NCI-H187 (cell line): ENCODE measurements at places on chromosomes 3 and 15.

DNA sequence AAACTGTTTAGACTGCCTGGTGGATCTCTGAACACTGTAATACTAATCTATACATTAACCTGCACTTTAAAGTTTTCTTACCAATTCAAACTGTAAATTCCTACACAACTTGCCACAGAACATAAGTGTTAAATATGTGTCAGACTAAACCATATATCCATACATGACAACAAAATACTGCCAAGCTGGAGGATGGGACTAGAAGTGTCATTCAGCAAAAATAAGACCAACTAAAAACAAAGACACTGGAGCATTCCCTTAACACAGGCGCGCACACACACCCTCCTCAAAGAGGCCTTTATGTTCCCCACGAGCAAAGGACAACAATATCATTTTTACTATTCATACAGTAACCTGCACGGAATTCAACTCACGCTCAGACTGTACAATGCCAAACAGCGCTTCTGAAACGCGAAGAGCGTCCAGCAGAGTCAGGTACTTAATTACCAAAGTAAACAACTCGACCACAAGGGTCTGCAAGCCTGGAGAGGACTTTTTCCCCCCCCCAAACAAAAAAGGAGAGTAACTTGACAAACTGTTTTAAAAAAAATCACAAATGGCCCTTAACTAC is 1.1 kb downstream of the DCUN1D1 start:
- no peak for DNase-seq

GRCh38 chr3:141895731-141896130 is 19.3 kb downstream of the ATP1B3 start:
- DNase-seq = no peak

DNA sequence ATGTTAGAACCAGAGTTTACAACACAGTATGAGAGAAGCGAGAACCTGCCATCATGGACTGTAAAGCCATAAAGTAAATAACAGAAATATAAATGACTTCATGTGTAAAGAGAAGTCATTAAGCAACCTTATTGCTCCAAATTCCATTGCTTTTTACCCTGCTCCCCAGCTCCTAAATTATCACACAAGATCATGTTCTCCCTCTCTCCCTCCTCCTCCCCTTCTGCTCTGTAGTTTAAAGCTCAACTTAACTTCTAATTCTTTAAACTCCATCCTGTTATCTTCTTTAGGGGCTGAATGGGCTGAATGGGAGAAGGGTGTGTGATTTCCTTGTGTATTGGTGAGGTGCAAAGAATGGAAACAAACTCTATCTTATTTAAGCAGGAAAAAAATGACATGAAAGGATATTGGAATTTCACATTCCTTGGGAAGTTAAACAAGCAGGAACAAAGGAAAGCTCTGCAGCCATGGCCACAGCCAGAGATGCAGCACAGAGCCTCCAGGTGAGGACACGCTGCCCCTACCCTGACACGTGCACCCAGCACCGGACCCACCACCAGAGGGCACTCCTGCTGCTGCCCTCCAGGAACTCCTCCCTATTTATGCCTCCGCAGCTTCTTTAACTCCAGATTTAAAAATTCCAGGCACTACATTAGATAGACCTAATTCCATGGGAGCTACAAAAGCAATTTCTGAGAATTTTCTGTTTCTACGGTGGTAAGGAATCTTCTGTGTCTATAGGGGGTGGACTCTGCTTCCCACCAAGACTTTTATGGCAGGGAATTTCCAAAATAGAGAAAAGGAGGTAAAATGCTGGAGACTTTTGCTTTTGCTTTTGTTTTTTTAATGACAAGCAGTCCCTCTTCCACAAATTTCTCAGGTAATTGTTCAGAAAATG is 76.9 kb upstream of the ABI3BP start:
- DNase-seq = peak; percentile 9

GRCh38 chr3:126941721-126942270 is 41.1 kb upstream of the PLXNA1 start:
- no peak for DNase-seq

DNA sequence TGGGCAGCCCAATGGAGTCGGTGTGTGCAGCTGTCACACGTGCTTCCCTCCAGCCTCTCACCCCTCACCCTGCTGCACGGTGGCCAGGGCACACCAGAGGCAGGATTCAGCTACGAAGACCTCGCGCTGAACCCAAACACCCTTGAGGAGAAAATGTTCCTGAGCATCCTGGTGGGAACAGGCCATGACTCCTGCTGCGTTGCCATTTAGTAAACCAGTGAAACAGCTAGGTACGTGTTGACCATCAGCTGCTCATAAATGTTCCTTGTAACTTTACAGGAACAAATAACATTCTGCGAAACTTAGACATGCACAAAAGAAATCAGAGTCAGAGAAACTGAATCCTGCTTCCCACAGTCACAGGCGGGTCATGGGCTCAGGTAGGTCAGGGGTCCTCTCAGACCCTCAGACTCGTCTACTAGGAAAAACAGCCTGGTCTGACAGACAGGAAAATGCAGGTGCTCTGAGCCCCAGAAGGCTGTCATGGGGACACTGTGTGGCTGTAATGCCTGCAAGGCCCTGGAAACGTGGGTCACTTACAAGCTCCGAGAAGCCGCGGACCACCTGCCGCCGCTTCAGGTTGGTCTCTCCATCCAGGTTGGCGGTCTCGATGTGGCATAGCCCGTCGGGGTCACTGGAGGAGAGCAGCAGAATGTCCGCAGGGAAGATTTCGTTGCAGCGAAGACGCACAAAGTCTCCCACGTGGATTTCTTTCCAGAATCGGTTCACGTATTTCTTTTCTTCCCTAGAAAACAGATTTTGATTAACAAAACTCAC is 82.5 kb downstream of the ATP10A start:
- DNase-seq = no peak

DNA sequence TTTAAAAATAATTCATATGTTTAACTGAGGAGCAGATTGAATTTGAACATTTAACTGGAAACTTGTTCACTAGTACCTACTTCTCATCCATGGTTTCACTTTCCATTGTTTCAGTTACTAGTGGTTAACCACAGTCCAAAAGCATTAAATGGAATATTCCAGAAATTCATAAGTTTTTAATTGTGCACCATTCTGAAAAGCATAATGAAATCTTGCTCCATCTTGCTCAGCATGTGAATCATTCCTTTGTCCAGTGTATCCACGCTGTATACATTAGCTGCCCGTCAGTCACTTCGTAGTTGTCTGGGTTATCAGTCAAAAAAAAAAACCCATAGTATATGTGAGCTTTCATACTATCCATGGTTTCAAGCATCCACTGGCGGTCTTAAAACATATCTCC is 217.6 kb downstream of the TPRG1 start:
- no peak for DNase-seq

DNA sequence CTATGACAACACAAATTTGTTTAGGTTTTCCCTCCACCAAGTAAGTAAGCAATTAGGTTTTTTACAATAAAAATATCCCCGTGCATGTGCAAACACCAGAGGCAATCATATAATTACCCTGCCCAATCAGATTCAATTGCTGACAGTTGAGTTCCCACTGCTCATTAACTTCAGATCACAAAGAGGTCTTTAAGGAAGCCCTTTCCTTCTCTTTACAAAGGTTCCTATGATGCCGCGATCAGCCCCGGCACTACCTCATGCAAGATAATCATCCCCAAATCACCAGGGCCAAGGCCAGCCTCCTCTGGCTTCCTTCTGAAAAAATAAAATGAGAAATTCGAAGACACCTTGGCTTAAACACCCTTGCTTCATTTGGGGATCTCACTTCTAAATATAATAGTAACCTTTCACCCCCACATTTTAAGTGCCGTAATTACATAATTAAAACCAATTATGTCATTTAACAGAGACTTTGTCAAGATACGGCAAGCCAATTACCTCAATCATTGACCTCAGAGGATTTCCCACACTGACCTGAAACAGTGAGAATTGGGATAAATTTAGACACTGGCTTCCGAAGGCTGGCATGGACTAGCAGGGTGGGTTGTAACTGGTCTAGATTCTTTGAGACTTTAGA is 121.3 kb upstream of the WNT5A start:
- no peak for DNase-seq
